ENCODE measurements at places on chromosomes 3 and 15.

GRCh38 chr3:57093489-57093888 lies 33.0 kb downstream of the SPATA12 start:
- no peak for DNase-seq

- no peak for DNase-seq
Observed at GRCh38 chr3:27326202-27326601, 43.0 kb downstream of the NEK10 start.

- DNase-seq: no peak
Observed at GRCh38 chr3:162641317-162641716, 1144.7 kb downstream of the OTOL1 start.

DNA sequence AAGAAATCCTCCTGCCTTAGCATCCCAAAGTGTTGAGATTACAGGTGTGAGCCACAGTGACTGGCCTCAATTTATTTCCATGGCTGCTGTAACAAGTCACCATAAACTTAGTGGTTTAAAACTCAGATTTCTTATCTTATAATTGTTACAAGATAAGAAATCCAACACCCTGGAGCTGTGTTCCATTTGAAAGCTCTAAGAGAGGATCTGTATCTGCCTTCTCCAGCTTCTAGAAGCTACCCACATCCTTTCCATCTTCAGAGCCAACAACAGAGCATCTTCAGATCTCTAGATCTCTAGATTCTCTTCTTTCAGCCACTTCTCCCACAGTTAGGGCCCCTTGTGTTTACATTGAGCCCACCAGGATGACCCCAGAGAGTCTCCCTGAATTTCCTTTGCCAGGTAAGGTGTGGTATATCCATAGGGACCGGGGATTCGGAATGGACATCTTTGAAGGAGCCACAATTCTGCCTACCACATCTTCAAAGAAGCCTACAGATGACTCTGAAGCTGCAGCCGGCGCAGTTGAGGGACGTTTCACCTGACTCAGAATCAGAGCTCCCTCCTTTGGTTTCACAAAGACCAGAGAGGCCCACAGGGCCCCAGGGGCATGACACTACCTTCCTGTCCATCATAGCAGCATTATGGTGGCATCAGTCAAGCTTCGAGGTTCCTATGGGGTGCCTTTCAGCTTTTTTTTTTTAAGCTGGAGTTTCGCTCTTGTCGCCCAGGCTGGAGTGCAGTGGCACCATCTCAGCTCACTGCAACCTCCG lies 87.0 kb upstream of the IGF1R start:
- no peak for DNase-seq

- DNase-seq: no peak
Observed at GRCh38 chr15:77984446-77984861, 93.1 kb downstream of the TBC1D2B start.

GRCh38 chr3:111197485-111197884 lies 125.9 kb downstream of the NECTIN3 start:
- DNase-seq: no peak

DNA sequence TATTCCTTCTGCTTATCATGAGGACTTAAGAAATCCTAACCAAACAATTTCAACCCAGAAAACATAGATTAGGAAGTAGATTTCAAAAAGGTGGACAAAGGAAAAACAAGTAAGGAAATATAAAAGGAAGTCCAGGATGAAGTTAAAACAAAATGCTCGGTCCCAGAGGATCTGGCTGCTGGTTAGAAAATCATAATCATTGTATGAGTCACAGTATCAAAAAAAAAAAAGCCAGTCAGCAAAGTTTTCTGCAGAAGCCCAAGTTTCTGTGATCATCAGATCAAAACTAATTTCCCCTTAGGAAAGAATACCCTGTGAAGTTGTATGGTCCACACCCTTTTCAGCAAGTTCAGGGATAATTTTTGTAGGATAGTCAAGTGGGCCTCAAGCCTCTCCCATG lies 43.0 kb upstream of the LRTM1 start:
- no peak for DNase-seq

DNA sequence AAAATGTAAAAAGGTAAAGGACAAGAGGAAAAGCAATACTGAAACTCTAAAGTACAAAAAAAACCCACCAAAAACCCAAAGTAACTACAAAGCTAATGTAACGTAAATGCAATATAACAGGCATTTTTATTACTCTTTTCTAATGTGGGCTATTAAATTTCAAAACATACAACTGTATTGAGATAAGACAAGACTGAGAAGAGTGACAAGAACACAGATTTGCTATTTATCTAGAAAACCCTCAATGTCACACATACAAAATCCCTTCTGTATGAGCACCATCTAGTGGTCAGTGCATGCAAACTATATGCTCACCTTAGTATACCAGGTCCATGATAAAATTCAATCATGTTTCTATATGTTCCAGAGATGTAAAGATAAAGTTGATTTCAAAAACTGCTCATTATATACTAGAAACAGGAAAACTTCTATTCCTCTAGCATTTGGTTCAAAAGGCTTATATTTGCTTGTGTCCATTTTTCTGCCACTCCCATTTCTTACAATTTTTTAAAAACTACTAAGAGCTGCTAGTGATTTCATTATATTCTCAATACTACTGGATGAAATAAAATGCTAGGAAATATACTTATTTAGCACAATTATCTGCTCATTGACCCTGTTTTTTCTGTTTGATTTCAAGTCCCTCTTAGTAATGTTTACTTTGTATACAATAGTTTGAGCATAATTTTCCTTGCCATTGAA lies 111.4 kb downstream of the DLG1 start:
- peak; percentile 63 for DNase-seq

DNA sequence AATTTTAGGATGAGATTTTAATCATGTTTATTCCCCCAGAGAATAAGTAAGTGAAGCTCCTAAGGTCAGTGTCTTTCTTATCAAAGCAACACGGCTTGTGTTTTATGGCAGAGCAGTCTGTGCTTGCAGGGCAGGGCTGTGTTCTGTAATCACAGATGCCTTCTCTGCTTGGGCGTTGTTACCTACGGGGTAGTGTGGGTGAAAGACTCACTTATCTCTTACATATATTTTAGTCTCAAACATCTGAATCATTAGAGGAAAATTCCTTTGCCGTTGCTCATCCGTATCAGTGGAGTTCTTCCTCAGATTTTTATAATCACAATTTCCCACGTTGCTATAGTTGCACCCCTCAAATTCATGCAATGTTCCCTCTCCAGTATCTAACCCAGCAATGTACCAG lies 271.7 kb upstream of the MEIS2 start:
- no peak for DNase-seq

GRCh38 chr3:58143417-58144055 lies 67.2 kb downstream of the DNASE1L3 start:
- no peak for DNase-seq

DNA sequence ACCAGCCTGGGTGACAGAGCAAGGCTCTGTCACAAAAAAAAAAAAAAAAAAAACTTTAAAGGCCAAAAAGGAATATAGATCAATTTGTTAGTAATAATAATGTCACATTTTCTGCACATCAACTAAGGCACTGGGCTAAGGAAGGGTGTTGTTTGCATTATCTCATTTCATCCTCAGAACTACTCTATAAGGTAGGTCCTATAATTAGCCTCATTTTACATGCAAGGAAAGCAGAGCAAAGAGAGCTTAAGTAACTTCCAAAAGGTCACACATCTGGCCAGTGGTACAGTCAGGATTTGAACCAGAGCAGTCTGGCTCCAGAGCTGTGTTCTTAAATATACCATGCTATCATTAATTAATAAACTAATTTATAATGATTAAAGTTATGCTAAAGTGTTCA lies 42.2 kb upstream of the SPATA12 start:
- no peak for DNase-seq

DNA sequence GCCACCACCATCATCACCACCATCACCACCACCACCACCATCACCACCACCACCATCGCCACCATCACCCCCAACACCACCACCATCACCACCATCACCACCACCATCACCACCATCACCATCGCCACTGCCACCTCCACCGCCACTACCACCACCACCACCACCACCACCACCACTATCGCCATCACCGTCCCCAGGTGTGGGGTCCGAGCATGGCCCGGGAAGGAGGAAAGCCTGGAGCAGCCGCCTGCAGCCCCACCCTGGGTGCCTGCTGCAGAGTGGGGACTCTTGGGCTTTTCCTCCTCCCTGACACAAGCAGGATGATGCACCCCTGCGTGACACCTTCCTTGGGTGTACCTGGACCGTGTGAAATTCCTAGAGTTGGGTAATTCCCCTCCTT lies 43.9 kb downstream of the MUC4 start:
- DNase-seq: no peak

- no peak for DNase-seq
Observed at GRCh38 chr3:4407941-4408340, 59.1 kb downstream of the SUMF1 start.

DNA sequence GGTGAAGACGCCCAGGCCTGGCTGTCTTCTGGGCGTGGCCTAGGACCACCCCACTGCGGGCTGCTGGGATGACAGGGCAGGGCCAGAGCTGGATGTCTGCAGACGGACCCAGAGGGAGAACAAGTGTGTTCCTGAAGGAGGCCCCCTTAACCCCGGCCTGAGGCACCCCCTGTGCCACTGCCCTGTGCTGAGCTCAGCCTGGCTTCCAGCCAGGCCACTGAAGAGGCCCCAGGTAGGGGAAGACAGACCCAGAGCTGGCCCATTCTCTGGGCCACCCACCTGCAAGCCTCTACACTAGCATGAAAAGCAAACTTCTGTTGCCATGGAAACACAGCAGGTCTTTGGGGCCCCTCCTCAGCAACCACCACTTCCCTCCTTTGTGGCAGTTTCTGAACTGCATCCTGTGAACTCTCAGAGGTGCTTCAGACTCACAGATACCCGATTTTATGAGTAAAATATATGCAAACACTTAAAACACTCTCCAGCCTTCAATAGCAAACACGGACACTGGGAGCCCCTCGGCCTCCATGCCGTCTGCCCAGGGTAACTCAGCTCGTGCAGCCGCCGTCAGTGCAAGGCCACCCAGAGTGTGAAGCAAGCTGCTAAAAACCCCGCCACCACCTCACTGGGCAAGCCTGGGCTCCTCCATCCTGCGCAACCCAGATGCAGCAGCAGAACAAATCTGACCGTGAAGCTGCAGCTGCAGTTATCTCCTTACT lies 42.5 kb downstream of the CMTM6 start:
- peak; percentile 86 for DNase-seq

- DNase-seq: no peak
Observed at GRCh38 chr3:105907777-105908176, 39.0 kb upstream of the CBLB start.
